ENCODE measurements at places on chromosomes 7 and 10.
A peak's percentile ranks its signal among the peaks of the same experiment; 100 is the strongest.

GRCh38 chr7:67604461-67605386 lies 608.1 kb downstream of the TYW1 start:
- H3K36me3 ChIP-seq, result no peaks in the 10 kb centered on the region
- no peak for DNase-seq
- H3K27me3 ChIP-seq, result no peaks in the 10 kb centered on the region
- H3K27ac ChIP-seq, result no peak overlapping the region
- H3K4me1 ChIP-seq, result no peaks in the 10 kb centered on the region

DNA sequence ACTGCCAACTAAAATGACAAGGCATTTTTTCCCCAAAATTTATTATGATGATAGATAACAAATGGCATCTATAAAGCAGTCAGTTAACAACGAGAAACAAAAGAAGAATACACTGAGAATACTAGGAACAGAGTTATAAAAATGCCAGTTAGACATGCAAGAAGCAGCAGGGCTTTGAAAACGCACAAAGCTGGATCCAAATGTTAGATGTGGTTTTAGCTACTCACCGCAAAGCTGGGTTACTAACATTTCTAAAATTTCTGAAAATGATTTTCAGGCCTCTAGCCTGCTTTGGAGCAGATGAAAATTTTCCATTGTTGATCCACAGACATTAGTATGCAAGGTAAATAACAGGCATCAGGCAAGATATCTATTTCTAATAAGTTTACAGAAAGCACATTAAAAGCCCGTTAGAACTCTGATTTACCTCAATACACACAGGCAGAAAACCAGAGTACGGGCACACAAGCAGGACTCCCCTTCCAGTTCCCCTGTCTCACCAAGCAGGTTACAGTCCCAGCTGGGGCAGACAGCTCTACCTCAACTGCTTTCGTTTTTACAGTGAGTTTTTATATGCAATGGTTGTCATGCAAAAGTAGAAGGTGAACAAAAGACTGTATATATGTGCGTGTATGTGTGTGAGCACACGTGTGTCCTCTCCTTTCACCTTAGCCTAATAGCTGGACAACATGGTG lies 37.9 kb downstream of the GLI3 start:
- no peak overlapping the region for H3K27ac ChIP-seq
- DNase-seq, result peak; percentile 30
- H3K4me3 ChIP-seq, result no peak overlapping the region
- no peaks in the 10 kb centered on the region for H3K36me3 ChIP-seq
- peaks cover 4% of the 10 kb centered on the region for H3K27me3 ChIP-seq
- H3K4me1 ChIP-seq, result peaks cover 11% of the 10 kb centered on the region

DNA sequence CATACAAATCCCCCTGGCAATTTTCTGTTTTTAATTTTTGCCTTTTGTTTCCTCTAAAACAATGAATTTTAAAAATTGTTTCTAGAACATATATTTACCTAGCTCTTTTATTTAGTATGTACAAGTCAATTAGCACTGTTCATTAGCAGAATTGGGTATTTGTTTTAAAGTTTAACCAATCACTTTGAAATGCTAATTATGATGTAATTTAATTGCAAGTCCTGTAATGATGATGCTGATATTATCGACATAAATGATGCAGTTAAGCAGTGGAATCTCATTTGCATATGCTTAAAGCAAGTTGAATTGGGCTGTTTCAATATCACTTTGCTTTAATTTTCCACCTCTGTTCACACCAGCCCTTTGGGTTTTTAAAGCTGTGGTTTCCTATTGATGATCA lies 2.7 kb downstream of the FOXP2 start:
- H3K4me3 ChIP-seq, result no peak overlapping the region
- no peaks in the 10 kb centered on the region for H3K36me3 ChIP-seq
- H3K27me3 ChIP-seq, result no peaks in the 10 kb centered on the region
- no peak for DNase-seq

DNA sequence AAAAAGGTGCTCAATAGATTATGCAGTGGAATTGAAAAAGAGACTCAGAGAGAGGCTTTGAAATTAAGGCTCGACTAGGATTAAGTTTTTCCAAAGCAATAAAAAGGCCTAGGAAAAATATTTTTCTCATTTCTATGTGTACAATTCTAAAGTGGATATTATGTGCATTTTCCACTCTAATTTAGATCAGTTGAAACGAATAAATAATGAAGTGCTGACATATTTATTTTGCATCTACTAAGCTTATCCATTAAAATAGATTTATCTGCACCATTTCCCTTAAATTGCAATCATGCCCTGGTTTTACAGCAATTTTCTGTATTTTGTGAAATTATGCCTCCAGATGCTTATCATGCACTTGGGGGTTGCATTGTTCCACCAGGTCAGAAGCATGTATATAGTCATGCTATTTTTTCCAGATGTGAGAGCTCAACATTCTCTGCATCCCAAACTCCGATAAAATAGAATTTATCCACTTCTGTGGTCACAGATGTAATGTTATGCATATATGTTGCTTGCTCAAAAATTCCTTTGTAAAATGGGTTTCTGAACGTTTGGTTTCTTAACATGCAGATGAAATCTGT lies 18.3 kb downstream of the FIGNL1 start:
- no peak overlapping the region for H3K27ac ChIP-seq
- no peaks in the 10 kb centered on the region for H3K27me3 ChIP-seq
- no peaks in the 10 kb centered on the region for H3K4me1 ChIP-seq
- H3K4me3 ChIP-seq, result no peak overlapping the region
- peaks cover 2% of the 10 kb centered on the region for H3K36me3 ChIP-seq

- no peaks in the 10 kb centered on the region for H3K27me3 ChIP-seq
- H3K4me1 ChIP-seq, result no peaks in the 10 kb centered on the region
- no peaks in the 10 kb centered on the region for H3K36me3 ChIP-seq
- no peak overlapping the region for H3K4me3 ChIP-seq
- no peak for DNase-seq
Measured at GRCh38 chr7:91103363-91103762, 160.9 kb upstream of the FZD1 start.

DNA sequence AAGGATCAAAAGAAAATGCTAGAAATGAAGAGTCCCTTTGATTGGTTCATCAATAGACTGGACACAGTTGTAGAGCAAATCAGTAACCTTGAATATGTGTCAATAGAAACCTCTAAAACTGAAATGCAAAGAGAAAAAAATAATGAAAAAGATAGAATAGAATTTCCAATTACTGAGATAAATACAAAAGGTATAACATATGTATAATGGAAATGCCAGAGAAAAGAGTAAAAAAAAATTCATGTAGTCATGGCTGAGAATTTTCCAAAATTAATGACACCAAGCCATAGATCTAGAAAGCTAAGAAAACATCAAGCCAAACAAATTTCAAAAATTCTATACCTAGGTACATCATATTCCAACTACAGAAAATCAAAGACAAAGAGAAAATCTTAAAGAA lies 62.0 kb upstream of the HGF start:
- no peak overlapping the region for H3K27ac ChIP-seq
- no peak overlapping the region for H3K4me3 ChIP-seq
- no peaks in the 10 kb centered on the region for H3K27me3 ChIP-seq
- no peaks in the 10 kb centered on the region for H3K4me1 ChIP-seq

GRCh38 chr10:87030912-87031635 lies 11.0 kb downstream of the FAM25A start:
- H3K27ac ChIP-seq, result no peak overlapping the region
- no peaks in the 10 kb centered on the region for H3K36me3 ChIP-seq
- H3K4me3 ChIP-seq, result no peak overlapping the region
- H3K4me1 ChIP-seq, result no peaks in the 10 kb centered on the region
- H3K27me3 ChIP-seq, result no peaks in the 10 kb centered on the region

- H3K4me3 ChIP-seq, result no peak overlapping the region
- peaks cover 12% of the 10 kb centered on the region for H3K4me1 ChIP-seq
- peak; percentile 45 for DNase-seq
- H3K27me3 ChIP-seq, result peaks cover 40% of the 10 kb centered on the region
- no peak overlapping the region for H3K27ac ChIP-seq
Measured at GRCh38 chr7:51316262-51316665, 345 bp downstream of the COBL start.

DNA sequence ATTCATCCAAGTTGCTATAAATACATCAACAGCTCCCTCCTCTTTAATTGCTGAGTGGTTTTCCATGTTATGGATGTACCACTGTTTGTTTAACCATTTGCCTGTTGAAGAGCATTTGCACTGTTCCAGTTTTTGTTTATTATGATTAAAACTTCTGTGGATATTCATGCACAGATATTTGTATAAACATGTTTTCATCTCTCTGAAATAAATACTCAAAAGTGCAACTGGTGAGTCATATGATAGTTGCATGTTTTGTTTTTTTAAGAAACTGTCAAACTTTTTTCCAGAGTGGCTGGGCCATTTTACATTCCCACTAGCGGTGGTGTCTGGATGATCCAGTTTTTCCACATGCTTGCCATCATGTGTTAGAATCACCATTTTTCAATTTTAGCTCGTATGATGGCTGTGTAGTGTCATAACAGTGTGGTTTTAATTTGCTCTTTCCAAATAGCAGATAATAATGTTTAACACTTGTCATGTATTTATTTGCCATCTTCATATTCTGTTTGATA lies 33.6 kb downstream of the MEOX2 start:
- no peaks in the 10 kb centered on the region for H3K27me3 ChIP-seq
- no peak overlapping the region for H3K27ac ChIP-seq
- no peak overlapping the region for H3K4me3 ChIP-seq

DNA sequence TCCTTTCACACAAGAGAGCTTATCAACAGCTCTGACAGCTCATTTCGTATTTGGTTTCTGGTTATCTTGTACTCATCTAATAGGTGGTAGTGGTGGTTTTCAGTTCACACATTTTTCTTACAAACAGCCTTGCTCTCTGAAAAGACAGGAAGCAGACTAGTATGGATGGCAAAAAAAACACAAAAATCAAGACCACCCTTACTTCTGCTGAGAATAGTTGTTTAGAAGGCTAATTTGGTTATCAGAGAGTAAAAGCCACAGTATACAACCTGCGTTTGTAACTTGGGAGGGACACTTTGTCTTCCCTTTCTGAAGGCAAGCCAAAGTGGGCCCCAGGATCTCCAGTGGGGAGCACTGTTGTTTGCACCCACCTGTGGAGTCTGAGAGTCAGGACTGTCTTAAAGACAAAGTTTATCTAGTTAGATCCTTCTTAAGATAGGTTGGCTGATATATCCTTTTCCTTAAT lies 68.0 kb downstream of the PIP4K2A start:
- DNase-seq, result no peak
- peaks cover 87% of the 10 kb centered on the region for H3K4me1 ChIP-seq
- peaks cover 24% of the 10 kb centered on the region for H3K36me3 ChIP-seq
- H3K4me3 ChIP-seq, result peak overlapping the region; percentile 8

DNA sequence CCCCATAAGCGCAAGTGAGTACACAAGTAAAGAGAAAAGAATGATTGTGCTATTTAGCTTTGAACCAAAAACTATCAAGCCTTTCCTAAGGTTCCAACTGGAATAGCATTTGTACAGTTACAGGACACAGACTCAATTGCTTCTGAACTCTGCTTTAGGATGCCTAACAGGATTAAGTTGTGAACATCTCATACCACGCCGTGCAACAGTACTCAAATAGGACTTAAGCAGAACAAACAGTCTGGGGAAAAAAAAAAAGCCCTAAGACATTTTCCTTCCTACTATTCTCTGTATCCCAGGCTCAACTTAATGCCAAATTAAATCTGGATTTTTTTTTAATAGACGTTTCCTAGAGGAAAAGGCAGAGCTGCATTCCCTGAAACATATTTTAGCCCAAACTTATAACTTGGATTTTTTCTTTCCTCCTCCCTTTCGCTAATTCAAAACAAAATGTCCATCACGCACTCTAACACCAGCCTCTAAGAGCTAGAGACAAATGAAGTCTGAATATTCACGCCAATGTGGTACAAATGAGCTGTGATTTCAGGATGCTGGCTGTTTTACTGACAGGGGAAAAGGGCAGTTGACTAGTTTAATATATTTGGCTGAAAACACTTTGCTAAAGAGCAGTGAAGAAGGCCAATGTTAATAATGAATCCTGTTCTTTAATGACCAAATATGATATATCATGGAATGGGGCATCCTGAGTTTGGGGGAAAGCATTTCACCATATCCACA lies 68.6 kb downstream of the CALD1 start:
- no peak overlapping the region for H3K4me3 ChIP-seq
- no peak overlapping the region for H3K27ac ChIP-seq
- no peak for DNase-seq
- peaks cover 7% of the 10 kb centered on the region for H3K36me3 ChIP-seq
- H3K4me1 ChIP-seq, result peaks cover 30% of the 10 kb centered on the region
- H3K27me3 ChIP-seq, result no peaks in the 10 kb centered on the region

DNA sequence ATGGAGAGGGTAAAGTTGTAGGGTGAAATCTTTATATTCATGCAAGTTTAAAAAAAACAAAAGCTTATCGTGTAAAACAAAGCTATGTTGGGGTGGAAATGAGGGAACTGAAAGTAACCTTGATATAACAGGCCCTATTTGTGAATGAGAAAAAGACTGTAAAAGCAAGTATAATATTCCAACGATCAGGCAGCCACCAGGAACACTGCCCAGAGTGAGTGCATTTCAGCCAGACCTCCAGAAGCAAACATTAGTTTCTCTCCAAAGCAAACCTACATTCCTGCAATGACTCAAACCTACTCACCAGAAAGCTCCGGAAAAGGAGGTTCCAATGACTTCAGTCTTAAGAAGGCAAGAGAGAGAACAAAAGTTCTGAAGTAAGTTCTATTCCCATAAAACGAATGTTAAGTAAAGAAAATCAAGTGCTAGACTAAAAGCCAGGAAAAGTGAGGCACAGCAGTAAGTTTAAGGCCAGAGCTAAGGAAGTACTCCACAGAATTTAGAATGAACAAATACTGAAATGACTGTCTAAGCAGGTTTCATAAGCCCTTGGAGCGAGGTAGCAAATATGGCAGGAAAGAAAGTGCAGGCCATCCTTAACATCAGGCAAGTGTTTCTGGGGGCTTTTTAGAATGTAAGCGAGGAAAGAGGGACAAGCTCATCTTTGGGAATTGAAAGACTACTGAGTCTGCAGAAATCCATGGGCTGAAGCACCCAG lies 493.1 kb downstream of the XPNPEP1 start:
- no peak overlapping the region for H3K4me3 ChIP-seq
- no peaks in the 10 kb centered on the region for H3K4me1 ChIP-seq
- DNase-seq, result no peak
- H3K36me3 ChIP-seq, result no peaks in the 10 kb centered on the region
- H3K27me3 ChIP-seq, result no peaks in the 10 kb centered on the region
- no peak overlapping the region for H3K27ac ChIP-seq
